ENCODE measurements at places on chromosomes 6 and 20.

GRCh38 chr6:156474507-156475120 lies 302.6 kb upstream of the ARID1B start:
- DNase-seq = no peak

DNA sequence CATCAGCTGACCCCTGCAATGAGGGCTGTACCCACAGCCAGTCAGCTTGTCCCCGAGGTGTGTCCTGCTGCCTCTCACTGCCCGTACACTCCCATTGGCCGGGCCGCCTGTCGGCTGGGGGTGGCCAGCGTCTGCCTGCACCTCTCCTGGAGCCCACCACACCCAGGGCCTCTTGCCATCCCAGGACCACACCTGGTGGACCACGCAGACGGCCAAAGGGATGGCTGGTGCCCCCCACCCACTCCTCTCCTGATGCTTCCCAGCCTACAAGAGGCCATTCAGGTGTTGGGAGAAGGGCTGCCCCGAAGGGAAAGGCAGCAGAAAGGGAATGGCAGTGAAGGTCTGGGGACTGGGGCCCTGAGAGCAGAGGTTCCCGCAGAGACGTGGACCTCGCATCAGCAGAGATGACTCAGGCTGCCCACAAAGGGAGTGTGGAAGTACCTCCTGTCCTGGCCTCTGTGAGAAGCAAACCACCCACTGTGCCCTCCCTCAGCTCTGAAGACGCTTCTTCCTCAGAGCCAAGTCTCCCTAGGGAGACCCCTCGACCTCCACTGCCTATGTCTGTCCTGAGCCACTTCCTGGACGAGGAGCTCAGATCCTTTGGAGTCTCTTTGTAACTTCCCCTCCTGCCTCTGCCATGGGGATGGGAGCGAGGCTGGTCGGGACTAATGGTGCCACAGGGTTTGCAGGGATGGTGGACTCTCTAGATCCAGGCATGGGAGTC lies 60.9 kb downstream of the PYGB start:
- DNase-seq = no peak

- no peak for DNase-seq
These were observed 291.4 kb downstream of the CENPW start for GRCh38 chr6:126631363-126631762.

GRCh38 chr6:150929416-150929815 lies 63.9 kb downstream of the MTHFD1L start:
- no peak for DNase-seq

DNA sequence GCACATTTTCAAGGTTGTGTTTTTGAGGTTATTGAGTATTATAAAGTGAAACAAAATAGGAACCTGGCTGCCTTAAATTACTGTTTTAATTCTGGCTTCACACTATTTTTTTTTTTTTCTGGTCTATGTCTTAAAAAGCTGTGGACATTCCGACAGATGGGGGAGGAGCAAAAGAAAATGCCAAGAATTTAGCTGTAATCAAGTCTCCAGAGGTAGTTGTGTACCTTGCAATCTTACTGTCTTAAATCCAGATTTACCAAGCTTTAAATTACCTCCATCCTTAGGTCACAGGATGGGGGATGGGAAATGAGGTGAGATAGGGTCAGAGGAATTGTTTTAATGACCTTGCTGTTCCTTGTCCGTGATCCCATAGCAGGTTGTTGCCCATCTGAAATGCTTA lies 182.8 kb downstream of the UTRN start:
- no peak for DNase-seq

DNA sequence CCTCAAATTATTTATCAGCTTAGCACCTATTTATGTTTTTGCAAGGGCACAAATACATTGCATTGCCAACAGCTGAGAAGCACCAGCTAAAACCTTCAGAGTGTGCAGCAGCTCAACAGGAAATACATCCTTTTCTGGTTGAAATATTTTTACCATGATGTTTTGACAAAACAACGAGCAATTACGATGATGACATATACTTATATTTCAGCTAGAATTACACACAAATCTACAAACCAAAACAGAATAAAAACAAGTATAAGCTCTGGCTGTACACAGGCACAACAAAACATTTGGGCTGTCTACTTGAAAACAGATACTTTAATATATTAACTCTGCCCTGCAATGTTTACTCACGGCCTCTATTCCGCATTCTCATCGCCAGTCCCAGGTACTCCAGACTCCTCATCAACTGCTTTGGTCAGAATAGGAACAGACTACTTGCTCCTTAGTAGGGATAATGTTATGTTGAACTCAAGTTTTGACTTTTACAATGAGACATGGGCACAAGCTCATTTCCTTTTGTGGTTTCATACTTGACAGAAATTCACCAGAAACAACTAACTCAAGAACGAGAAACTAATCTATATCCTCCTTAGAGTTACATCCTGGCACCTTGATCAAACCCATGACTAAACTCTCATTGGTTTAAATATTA lies 377.6 kb downstream of the ESR1 start:
- no peak for DNase-seq

DNA sequence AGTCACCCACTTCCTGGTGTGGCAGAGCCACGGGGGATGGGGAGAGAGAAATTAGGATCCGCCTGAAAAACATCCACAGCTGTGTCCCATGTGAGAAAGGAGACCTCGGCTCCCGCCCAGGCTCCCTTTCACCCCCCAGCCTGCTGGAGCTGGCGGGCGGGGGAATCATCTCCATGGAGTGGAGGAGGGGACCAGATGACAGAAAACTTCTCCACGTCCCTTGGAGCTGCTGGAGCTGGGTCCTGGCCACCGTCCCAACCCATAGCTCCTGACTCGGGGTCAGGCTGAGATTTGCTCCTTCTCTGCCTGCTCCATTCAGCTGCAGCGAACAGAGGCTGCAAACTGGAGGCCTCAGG lies 113.8 kb downstream of the CEBPB start:
- no peak for DNase-seq

DNA sequence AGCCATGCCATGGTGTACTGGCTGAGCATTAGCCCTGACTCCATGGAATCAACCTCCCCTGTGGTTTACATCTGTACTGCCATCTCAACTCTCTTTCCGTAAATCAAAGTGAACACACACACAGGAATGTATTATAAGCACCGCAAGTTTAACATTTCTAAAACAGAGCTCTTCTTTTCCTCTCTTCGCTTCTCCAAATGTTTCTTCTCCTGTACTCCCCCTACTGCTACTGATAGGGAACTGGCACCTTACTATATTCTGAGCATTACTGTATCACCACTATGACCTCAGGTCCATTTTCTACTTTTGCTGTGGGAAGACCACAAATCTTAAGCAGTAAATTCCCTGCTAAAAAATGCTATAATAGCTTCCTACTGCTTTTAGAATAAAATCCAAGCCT lies 101.2 kb downstream of the NUS1 start:
- DNase-seq = no peak

GRCh38 chr6:13472976-13473767 lies 14.2 kb downstream of the GFOD1 start:
- no peak for DNase-seq

- DNase-seq = no peak
These were observed 406.5 kb upstream of the GJE1 start for GRCh38 chr6:141726248-141726647.

- DNase-seq = no peak
These were observed 75.1 kb downstream of the SEL1L2 start for GRCh38 chr20:13915284-13915683.

DNA sequence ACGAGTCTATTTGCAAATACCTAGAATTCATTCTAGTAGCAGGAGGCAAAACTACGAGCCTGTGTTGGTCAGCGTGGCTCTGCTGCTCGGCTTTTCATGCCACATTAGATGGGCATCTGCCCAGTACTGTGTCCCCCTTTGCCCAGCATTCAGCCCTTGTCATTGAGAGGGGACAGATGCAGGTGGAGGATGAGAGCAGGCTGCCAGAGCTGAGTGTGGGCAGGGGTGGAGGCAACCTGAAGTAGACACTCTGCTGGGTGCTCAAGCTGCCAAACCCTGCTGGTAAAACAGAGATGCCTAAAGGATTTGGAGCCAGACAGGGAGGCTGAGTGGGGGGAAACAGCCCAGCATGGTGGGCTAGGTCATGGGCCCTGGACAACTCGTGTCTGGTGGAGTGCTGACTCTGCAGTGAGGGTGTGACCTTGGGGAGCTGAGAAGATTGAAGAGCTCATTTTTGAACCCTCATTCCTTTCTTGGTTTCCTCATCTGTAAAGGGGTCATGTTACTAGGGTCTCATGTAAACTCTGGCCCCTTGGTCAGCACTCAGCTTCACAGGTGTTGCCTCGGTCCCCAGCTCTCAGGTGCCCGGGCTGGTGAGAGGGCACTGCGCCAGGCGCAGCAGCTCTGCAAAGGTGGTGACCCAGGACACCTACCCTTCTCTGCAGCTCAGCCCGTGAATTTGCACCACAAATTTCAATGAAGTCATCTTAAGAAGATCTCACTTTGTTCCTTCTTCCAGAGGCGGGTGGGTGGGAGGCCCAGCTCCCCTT lies 64.2 kb upstream of the BHLHE23 start:
- DNase-seq = no peak

DNA sequence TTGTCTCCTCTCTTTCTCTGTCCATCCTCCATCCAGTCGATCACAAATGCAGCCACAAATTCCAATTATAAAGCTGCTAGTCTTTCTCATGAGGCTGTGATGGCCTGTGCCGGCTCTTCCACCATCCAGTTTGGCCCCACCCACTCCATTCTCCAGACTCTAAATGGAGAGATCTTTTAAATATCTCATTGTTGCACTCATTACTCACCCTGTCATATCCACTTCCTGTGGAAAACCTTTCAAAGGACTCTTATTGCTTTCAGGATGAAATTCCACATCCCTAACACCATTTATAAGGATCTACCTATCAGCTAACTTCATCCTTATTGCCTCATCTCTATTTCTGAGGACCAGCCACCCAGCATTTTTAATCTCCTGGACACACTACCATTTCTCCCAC lies 70.6 kb downstream of the NRN1 start:
- no peak for DNase-seq

GRCh38 chr6:51147756-51148155 lies 329.1 kb downstream of the TFAP2B start:
- no peak for DNase-seq

DNA sequence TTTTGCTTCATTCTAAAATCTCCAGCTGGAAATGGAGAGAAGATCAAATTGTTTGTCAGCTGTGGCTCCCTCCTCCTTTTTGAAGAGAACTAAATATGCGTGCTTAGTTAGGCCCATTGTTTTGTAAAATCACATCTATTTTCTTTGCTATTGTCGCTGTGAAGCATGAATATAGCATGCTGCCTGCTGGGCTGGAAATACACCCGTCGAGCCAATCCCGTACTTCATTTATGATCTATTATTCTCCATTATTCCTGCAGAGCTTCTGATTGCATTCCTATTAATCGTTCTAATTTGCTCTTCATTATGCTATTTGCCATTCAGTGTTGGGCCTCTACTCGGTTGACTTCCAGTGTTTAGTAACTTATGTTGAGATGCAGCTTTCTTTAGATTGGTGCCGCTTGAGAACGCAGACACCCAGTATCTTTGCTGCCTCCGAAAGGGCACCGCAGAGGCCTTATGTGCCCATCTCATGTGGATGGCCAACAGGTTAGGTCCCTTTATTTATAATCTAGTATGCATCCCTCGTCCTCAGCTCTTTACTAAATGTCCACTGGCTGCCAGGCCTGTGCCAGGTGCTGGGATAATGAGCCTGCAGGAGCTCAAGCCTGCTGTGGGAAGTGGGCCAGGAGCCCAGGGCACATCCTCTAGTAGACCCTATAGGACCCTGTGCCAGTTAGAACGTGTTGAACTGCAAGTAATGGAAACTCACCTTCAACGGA lies 45.6 kb downstream of the FAM50B start:
- no peak for DNase-seq

- DNase-seq = no peak
These were observed 41.7 kb upstream of the EMILIN3 start for GRCh38 chr20:41408156-41408794.

DNA sequence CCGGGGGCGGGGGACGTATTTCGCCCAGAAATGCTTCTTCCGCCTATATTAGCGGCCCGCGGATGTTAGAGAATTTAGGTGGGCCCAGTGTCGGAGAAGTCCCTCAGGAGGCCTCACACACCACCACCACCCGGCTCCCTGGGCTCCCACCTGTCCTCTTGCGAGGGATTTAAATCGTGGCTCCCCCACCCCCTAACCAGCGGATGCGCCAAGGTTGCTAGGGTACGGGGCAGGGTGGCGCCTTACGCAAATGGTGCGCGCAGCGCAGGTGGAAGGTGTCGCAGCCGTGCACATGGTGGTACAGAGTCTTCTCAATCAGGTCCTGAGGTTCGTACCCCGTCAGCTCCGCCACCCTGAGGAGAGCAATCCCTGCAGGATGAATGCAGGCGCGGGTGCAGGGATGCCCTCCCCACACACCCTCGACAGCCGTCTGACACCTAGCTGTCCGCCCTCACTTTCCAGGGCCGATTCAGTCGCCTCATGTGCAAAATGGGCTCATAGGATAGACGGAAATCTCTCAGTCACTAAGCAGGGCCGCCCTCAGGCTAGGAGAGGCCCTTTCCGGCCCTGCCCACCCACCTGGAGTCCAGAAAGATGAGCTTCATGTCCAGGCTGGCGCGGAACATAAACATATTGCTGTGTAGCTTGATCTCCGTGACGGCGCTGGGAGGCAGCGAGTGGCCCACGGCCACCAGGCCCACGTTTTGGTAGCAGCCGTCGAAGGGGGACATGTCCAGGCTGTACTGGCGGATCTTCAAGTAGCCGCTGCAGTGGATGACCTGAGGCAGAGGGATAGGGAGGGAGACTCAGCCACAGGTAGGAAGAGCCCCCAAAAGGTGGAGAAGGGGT lies 16.6 kb downstream of the SIM1 start:
- DNase-seq = no peak

- no peak for DNase-seq
These were observed 122.0 kb upstream of the KCNK16 start for GRCh38 chr6:39444479-39445019.

- DNase-seq = peak; percentile 12
These were observed 33.7 kb downstream of the PTGIS start for GRCh38 chr20:49534255-49534712.

GRCh38 chr6:83430611-83431544 lies at the start of gene ME1:
Gene ME1, minus strand, starts transcription at chr6:83431051. Its CDS starts 97 bp downstream, at chr6:83430954.
- DNase-seq = peak; percentile 49

GRCh38 chr6:16397623-16398022 lies 159.2 kb downstream of the GMPR start:
- no peak for DNase-seq

GRCh38 chr20:49685161-49685601 lies 28.5 kb downstream of the B4GALT5 start:
- DNase-seq = no peak

DNA sequence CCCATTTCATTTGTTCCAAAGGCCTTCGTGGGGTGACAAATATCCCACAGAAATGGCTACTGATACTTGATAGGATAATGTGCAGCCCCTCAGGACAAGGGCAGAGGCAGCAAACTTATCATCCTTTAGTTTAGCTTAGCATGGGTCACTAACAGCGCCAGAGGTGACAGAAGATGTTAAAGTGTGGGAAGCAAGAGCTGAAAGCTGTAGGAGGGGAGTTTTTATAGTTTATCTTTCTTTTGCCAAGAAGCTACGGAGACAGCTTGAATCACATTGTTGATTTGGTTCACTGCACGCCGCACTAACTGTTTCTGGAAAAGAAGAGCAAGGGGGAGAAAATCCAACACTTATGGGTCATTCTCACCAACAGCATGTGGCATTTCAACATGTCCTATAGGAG lies 773.9 kb upstream of the MMS22L start:
- DNase-seq = no peak
